Activated T-helper 17 cell treated with anti-CD3 and anti-CD28 coated beads, Interleukin-2, amount 50 U/mL, for 72 hours (primary cell): ENCODE measurements at places on chromosomes 4 and X. TPM values are rescaled to one million over a fixed set of nuclear protein-coding genes. Genes with fewer than 3 reads are reported as not detected.

PNMA3 gene
- total RNA-seq, result 1.8 TPM

HSD17B13 gene
- not detected for total RNA-seq

F8A2 gene
- not detected for total RNA-seq

ANKRD37 gene
- total RNA-seq, result 51.5 TPM

EGFL6 gene
- total RNA-seq, result 0.21 TPM

S100P gene
- 2.5 TPM for total RNA-seq

CSAG1 gene
- total RNA-seq, result not detected

RTL3 gene
- total RNA-seq, result not detected

PPP1R2C gene
- total RNA-seq, result not detected

AMTN gene
- not detected for total RNA-seq

SPIN2A gene
- total RNA-seq, result 0.76 TPM

ZCCHC13 gene
- not detected for total RNA-seq

ATP8A1 gene
- 29.2 TPM for total RNA-seq

TMPRSS11F gene
- total RNA-seq, result not detected

RENBP gene
- 4.9 TPM for total RNA-seq

HERC5 gene
- total RNA-seq, result 26.9 TPM

TMSB15C gene
- 5.1 TPM for total RNA-seq

SPANXD gene
- not detected for total RNA-seq

ENAM gene
- not detected for total RNA-seq

MCF2 gene
- 0.84 TPM for total RNA-seq

ADH1B gene
- total RNA-seq, result not detected

MAGEB2 gene
- total RNA-seq, result not detected

VCX3B gene
- total RNA-seq, result not detected

RPA4 gene
- 0.26 TPM for total RNA-seq

VSIG4 gene
- total RNA-seq, result not detected

INTS6L gene
- total RNA-seq, result 46.5 TPM

SPON2 gene
- total RNA-seq, result 18.7 TPM

BMP3 gene
- 0.05 TPM for total RNA-seq

STK32B gene
- total RNA-seq, result not detected

TBC1D8B gene
- total RNA-seq, result 1.5 TPM

TXK gene
- 26.8 TPM for total RNA-seq

AFF2 gene
- total RNA-seq, result 0.42 TPM
